ENCODE measurements at places on chromosomes 3 and 15.

DNA sequence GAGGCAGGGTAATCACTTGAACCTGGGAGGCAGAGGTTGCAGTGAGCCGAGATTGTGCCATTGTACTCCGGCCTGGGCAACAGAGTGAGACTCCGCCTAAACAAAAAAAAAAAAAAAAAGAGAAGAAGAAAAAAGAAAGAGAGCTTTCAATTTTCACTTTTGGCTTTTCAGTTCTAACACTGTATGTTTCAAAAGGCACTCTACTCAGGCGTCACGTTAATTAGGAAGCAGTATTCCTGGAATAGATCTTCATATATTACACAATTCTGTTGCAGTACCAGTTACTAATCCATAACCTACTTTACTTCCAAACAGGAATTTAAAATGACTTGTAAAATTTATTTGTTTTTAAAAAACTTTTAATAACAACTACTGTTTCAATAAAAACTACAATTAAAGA lies 131.7 kb upstream of the PLXND1 start:
- no peak for DNase-seq

DNA sequence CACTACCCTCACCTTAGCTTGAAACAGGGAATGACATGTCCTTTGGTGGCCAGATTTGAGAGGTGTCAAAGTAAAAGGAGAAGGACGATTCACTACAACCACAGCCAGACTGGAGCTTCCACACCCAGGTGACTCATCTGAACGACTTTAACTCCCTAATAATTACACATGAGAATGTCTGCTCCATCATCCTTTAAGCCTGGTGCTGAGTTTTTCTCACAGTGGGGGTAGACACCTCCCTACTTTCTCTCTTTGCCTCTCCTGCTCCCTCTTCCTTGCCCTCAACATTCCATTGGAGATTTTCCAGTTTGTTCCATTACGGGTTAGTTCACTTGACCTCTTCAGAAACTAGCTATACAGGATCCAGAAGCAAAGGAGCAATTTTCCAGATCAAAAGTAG lies 154.3 kb upstream of the BHLHE40 start:
- DNase-seq, result no peak

DNA sequence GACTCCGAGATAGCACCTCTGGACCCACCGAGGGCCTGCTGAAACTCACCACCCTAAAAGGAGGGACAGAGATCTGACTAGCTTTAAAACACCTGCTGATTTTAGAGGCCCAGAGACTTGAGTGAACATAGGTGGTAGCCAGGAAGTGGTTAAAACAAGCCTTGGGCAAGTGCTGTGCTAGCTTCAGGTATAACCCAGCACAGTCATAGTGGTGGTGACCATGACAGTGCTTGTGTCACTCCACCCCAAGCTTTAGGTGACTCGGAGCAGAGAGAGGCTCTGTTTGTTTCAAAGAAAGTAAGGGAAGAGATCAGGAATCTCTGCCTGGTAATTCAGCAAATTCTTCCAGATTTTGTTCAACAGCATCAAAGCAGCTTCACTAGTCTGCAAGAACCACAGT lies 641.1 kb upstream of the BCHE start:
- DNase-seq, result no peak

DNA sequence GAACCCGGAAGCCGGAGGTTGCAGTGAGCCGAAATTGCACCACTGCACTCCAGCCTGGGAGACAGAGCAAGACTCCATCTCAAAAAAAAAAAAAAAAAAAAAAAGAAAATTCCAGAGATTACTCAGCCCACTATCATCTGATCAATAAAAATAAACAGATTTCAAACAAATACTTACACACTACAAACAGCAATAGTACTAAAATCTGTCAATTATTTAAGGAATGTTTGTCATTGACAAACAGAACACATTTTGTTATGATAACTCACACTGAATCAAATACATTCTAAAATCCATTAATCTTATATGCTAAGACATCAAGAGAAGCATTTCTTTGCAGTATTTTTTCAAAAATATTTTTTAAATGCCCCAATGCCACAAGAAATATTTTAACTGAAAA lies 7.6 kb downstream of the MYO9A start:
- no peak for DNase-seq

GRCh38 chr15:74044267-74045110 lies 37.9 kb downstream of the GOLGA6A start:
- DNase-seq, result no peak

DNA sequence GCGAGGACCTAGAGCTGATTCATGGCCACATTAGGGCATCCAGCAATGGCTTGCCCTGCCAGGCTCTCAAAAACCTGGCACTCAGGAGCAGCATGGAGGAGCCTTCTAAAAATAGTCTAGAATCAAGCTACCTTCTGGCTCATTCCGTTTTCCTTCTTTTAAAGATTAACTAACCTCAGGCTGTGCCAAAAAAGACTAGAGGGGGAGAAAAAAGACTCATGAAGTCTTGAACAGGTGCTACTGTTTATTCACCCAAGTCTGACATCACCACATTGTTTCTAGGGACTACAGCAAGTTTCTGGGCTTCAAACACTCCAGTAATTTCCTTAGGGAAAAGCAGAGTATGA lies 125.8 kb downstream of the TNIK start:
- DNase-seq, result no peak

GRCh38 chr3:117350371-117350770 lies 640.8 kb downstream of the TUSC7 start:
- no peak for DNase-seq

GRCh38 chr15:66430627-66431255 lies 44.0 kb downstream of the MAP2K1 start:
- no peak for DNase-seq

- DNase-seq, result no peak
These were observed 665.2 kb downstream of the DIPK2A start for GRCh38 chr3:144636833-144637232.

GRCh38 chr15:56619887-56620286 lies 113.4 kb downstream of the ZNF280D start:
- no peak for DNase-seq
